Suppressor macrophage treated with lipopolysaccharide for 1 hour (primary cell): ENCODE measurements at places on chromosomes 11 and 22.

DNA sequence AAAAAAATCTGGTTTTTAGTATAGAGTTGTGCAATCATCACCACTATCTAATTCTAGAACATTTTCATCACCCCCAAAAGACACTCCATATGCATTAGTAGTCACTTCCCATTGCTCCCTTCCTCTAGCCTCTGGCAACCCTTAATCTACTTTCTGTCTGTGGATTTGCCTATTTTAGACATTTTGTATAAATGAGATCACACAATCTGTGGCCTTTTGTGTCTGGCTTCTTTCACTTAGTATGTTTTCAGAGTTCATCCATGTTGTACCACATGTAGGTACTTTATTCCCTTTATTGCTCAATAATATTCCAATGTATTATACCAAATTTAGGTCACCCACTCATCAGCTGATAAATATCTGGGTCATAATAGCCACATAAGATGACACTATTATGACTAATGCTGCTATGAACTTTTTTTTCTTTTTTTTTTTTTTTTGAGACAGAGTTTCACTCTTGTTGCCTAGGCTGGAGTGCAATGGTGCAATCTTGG lies 67.5 kb upstream of the SCUBE2 start:
- peak; percentile 59 for DNase-seq

DNA sequence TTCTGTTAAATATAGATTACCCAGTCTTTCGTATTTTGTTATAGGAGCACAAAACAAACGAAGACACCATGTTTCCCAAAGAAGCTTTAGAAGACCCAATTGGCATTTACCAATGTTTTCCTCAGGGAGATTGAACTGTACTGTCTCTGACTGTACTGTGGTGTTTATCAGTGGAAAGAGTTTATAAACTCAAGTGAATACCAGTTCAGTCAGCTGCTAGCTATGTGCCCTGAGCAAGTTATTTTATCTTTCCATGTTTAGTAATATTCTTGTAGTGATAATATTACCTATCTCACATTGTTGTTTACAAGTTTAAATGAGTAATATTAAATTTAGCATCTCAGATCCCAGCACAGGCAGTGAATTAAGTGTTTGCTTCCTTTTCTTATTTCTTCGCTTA lies 773.2 kb downstream of the KCNA4 start:
- no peak for DNase-seq

- DNase-seq = no peak
Observed at GRCh38 chr22:44363013-44363979, 50.5 kb upstream of the SHISAL1 start.

DNA sequence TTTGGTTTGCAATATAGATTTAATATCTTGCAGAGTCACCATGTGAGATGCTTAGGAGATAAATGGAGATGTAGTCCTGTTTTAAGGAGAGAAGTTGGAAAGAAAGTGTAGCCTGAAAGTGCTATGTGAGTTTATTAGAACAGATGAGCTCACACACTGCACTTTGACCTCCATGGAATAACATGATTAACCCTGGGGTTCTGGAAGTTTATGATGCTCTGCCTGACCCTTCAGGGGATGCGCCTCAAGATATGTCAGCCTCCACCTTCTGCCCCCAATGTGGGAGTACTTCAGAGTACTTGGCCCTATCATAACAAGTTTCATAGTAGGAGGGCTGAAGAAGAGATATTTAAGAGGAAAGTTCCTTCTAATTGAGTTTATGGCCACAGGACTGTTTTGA lies 23.3 kb upstream of the TRIM21 start:
- no peak for DNase-seq

- no peak for DNase-seq
Observed at GRCh38 chr11:96817482-96818399, 427.9 kb downstream of the JRKL start.

DNA sequence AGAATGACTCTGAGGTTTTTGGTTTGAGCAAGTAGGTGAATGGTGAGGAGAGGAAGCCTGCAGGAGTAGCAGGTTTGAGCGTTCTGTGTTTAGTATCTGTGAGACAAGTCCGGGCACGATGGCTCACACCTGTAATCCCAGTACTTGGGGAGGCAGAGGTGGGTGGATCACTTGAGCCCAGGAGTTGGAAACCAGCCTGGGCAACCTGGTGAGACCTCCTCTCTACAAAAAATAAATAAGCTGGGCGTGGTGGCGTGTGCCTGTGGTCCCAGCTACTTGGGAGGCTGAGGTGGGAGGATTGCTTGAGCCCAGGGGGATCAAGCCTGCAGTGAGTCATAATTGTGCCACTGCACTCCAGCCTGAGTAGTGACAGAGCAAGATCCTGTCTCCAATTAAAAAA lies 9.7 kb upstream of the CENATAC start:
- no peak for DNase-seq

DNA sequence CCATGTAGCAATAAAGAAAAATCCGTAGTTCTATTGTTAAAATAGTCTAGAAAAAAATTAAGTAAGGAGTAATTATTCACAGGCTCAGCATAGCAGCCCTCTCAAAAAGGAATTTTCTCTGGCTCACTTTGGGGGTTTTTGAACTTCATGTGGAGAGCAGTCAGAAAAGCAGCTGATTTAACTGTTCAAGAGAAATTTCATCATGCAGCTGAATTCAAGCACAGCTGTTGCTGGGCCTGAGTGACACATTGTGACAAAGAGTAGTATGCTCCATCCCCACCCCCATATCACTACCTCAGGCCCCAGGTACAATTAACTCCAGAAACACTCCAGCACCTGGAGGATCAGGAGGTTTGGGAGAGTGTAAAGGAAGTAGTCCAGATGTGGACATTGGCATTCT lies 272.1 kb downstream of the FAM76B start:
- DNase-seq = peak; percentile 35

DNA sequence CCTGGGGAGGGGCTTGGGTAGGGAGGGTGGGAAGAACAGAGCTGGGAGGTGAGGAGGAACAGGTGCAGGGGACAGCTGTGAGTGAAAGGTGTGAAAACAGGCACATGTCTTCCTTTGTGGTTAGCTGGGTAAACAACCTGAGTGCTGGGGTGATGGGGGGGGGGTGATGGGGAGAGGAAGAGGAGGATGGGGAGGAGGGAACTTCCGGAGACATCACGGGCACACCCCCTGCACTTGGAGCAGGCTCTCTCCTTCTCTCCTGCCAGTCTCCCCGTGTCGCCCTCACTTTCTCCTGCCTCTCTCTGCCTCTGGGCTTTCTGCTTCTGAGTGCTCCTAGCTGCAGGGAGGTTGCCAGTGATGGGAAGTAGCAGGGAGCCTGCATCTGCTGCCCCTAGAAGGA lies 8.8 kb downstream of the CXCR5 start:
- DNase-seq = no peak

DNA sequence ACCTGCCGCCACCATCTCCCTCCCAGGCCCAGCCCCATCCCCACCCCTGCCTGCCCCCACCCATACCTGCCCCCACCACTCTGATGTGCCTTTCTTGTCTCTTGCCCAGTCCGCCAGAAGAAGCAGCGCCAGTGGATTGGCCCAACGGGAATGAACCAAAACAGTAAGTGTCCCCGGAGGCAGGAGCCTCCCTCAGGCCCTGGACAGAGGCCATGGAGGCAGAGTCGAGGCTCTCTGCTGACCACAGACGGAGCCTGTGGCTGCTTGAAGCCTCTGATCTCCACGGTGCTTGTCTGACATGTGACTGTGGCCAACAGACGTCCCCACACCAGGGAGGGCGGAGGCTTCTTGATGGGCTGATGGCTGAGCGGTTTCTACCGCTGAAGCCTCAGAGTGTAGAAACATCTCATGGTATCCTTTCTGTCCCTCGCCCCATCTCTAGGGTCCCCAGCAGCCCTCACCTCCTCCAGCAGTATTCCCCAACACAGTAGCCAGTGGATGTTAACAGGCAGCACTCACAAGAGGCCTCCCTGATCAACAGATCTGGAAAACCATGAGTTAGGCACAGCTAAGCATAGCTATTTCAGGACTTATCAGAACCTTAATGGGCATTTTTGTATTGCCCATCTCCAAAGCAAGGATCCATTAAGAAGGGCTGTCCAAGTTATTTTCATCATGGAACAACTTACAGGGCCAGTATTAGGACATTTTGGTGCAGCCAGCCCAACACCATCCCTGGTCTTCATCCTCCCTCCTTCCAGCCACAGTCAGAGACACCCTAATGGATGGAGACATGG lies 21.7 kb downstream of the CD5 start:
- no peak for DNase-seq

DNA sequence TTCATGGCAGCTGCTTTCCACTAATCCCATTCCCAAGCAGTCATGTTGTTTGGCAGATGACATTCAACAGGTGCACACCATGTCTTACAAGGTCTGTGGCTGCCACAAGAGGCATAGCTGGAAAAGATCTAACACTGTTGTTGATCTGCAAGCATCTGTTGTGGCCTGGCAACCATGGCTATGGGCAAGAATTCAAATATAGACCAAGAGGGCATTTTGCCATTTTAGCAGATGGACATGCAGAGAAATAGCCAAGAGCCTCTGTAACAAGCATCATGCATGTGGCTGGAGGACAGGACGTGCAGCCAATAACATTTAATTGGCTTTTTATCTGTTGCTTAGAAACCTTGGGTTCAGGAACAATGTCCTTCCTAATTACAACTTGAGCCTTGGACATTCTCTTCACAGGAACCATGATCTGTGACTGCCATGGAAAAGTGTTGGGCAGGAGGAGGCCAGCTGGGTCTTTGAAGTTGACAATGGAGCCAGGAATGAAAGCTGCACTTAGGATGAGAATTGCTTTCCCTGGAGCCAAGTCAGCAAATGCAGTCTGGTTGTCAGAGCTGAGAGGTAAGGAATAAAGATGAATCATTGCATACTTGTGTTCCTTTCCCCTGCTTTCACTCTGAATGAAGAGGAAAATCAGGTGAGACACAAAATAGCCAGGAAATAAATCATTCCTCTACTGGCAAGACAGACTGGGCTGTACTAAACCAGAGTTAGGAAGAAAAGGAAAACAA lies 113.6 kb upstream of the ANO5 start:
- no peak for DNase-seq

DNA sequence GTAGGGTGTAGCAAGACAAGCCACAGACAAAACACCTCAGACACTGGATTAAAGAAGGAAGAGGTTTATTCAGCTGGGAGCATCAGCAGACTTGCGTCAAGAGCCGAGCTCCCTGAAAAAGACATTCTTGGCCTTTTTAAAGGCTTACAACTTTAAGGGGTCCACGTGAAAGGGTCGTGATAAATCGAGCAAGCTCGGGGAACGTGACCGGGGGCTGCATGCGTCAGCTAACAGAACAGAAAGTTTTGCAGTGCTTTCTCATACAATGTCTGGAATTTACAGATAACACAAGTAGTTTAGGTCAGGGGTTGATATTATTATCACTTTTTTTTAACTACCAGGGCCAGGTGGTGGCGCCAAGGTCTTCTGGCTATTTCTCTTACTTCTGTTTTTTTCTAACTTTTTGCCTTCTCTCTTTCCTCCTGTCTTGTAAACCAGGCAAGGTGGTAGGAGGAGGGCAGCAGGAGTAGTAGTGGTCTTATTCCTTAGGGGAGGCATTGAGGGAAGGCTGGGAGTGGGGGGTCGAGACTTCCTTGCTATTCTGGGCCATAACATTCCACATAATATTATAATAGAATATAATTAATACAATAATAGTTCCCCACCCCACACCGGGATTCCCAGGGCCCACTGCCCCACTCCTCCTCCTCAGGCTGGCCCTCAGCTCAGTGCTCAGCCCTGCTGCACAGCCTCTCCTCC lies 587 bp upstream of the ALDH3B1 start:
- DNase-seq = peak; percentile 50

DNA sequence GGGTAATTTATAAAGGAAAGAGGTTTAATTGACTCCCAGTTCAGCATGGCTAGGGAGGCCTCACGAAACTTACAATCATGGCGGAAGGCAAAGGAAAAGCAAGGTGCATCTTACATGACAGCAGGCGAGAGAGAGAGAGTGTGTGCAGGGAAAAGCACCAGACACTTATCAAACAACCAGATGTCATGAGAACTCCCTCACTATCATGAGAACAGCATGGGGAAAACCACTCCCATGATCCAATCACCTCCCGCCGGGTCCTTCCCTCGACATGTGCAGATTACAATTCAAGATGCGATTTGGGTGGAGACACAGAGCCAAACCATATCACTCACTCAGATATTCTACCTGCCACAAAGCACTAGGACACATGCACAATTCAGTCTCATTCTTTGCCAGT lies 48.1 kb upstream of the HMGXB4 start:
- no peak for DNase-seq
